ENCODE measurements at places on chromosomes 5 and 9.

GRCh38 chr9:68627104-68627503 lies 77.9 kb upstream of the PIP5K1B start:
- DNase-seq, result no peak

DNA sequence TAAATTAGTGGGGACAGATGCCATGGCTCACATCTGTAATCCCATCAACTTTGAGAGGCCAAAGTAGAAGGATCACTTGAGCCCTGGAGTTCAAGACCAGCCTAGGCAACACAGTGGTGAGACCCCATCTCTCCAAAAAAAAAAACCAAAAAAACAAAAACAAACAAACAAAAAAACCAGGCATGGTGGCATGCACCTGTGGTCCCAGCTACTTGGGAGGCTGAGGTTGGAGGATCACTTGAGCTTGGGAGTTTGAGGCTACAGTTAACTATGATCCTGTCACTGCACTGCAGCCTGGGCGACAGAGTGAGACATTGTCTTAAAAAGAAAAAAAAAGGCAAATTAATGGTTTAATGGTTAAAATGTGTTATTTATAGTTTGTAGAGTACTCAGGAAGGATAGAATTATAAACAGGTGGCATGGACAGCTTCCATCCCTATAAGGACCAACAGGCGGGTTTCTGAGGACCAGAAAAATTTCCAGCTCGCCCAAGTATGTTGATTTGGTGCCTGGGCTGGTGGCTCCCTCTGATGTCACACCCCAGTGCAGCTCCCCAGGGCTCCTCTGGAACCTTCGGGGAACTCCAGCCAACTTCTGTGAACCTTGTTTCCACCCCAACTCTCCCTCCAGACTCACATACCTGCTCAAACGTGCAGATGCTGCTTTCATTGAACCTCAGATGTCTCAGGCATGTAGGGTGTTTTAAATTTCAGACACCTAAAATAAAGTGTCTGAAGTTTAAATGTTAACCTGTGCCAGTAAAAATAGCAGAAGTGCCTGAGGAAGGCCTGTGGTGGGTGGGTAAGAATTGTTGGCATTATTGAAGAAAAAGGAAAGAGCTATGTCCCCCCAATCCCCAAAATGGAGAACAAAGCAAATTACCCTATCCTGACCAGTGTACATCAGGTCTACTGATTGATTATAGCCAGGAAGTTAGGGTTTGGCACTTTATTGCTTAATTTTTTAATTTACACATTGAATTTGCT lies 69.0 kb downstream of the TRIO start:
- DNase-seq, result peak; percentile 43

DNA sequence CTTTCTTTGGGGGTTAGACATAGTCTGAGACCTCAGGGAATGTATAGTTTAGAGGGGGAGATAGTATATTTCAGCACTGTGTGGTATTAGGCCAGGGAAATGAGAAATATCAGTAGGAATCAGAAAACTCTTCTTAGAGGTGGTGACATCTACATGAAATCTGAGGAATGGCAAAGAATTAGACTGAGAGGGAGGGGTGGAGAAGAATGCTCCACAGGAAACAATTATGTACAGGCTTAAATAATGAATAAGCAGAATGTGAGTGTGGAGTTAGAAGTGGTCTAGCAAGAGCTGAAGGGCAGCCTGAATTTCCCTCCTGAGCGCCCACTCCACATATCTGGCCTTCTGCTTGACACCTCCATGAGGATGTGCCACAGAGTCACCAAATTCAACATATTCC lies 3.6 kb upstream of the MACIR start:
- DNase-seq, result no peak

DNA sequence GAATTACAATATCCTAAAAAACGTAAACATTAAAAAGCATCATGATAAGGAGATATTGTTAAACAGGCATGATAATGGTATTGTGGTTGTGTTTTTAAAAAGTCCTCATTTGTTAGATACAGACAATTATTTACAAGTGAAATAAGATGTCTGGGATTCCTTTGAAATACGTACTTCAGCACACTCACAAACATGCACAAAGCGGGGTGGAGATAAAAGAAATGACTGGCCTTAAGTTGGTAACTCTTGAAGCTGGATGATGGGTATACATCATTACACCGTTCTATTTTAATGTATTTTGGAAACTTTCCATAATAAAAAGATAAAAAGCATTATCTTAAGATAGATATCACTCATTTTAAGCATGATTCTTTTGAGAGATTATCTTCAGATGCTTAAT lies 1.0 kb downstream of the FAM200C start:
- no peak for DNase-seq

DNA sequence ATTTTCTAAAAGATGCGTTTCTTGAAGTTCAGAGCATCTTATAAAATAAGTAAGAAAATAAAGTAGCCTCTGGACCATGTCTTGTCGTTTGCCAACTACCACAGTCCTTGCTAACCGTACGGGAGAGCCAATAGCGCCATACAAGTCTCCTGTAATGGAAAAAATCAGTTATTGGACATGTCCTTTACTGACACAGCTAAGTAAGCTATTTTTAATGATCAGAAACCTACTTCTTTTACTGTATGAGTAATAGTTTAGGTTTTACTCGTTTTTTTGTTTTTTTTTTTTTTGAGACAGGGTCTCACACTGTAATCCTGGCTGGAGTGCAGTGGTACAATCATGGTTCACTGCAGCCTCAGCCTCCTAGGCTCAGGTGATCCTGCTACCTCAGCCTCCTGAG lies 37.7 kb upstream of the RAPGEF6 start:
- DNase-seq, result no peak

DNA sequence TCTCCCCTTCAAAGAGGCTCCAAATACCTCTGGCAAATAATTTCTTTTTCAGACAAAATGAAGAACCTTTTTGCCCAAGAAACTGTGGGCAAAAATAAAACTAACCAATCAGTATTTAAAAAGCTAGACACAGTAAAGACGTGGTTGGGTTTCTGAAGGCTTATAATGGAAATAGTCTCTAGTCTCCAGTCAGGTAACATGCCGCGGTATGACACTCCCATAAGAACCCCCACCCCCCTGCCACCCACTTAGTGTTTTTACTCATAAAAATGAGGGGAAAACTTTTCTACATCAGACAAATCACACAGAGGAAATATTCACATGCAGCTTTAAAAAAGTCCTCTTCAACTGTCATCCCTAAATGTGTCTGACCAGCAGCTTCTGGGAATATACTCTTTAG lies 105.3 kb downstream of the THBS4 start:
- DNase-seq, result no peak

DNA sequence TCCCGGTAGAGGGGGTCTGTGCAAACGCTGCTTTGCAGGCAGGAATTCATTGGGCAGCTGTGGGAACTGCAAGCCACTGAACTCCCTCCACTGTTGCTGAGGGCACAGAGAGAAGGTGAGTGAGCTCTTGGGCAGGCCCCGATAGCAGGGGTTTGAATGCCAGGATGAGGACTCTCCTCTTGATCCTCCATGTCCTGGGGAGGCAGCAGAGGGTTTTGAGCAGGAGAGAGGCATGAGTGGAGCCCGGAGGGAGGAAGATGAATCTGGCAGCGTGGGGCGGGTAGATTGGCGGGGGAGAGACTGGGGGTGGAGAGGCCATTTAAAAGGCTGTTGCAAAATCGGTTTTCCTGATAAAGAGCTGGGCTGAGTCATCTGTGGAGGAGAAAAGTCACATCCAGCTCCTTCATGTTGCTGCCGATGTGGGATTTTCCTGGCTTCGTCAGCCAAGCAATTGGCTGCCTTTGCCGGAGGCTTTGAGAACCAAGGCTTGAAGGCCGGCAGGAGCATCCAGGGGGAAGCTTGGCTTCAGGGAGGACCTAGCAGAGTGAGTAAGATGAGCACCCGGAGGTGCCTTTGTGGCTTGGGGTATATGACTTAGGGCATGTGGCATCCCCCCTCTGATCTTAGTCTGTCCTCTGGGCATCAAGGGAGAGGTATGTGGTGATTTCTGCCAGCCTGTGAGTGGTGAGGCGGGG lies at the start of gene SYNPO:
SYNPO (plus strand) TSS at position 350 of the 695 bp plus-strand sequence. CDS start 7,616 bp downstream, outside the sequence.
- no peak for DNase-seq

DNA sequence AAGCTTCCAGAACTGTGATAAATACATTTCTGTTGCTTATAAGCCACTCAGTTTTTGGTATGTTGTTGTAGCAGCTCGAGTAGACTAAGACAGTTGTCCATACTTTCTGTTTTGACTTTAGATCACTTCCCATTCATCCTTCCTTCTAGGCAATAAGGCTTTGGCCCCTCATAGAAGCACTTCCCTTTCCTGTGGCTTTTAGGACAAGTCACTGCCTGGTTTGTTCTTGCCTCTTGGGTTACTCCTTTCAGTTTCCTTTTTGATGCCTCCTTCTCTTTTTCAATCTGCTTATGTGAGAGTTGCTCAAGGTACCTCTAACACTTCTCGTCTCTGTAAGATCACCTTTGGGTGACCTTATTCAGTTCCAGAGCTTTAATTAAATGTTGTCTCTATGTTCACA lies 72.4 kb upstream of the NTRK2 start:
- no peak for DNase-seq

DNA sequence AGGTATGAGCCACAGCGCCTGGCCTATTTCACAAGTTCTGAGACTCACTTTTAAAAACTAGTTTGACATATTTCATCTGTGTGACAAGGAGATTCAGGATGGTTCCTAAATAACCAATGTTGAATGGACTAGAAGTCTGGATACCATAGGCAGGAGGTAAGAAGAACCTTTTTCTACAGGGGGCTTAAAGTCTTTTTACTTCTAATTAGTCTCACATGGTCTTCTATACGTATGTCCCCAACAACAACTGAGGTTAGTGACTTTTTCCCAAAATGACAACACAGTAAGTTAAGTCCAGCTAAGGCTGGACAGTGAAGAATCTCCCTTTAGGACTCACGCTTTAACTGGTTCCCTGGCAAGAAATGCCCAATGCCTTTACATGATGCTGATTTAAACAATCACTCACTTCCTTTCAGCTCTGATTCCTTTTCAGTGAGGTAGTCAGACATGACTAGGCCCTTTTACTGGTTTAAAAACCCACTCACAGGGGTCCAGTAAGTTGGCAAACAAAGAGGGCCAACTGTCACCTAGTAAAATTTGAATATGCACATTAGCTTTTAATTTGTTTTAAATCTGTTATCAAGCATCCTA lies 12.1 kb upstream of the HAUS6 start:
- no peak for DNase-seq

DNA sequence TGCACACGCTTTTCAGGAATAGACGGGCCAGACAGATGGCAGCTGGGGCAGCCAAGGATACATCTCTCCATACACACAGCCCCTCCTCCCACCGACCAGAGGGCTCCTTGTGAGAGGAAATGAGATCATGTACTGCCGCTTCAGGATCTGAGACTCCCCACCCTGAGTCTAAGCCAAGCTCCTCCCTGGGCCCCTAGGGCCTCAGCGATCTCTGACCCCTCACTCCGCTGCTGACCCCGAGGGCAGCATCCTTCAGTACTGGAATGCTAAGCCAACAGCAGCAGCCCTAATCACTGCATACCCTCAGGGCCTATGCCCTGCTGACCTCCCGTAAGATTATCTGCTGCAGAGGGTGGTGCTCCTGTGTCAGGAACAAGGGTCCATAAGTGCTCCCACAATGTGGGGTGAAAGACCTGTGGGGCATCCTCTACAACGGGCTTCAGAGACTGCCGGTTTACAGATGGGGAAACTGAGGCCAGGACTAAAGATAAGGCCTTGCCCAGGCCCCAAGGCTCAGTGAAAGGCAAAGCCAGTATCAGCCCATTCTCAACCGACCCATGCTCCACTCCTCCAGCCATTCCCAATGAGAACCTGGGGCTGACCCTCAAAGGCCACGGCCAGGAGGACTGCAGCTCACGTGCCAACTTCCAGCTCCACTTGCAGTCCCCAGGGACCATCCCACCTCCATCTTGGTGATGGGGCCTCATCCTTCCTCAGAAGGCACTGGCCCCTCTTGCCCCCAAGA lies 37.5 kb downstream of the BICD2 start:
- no peak for DNase-seq

DNA sequence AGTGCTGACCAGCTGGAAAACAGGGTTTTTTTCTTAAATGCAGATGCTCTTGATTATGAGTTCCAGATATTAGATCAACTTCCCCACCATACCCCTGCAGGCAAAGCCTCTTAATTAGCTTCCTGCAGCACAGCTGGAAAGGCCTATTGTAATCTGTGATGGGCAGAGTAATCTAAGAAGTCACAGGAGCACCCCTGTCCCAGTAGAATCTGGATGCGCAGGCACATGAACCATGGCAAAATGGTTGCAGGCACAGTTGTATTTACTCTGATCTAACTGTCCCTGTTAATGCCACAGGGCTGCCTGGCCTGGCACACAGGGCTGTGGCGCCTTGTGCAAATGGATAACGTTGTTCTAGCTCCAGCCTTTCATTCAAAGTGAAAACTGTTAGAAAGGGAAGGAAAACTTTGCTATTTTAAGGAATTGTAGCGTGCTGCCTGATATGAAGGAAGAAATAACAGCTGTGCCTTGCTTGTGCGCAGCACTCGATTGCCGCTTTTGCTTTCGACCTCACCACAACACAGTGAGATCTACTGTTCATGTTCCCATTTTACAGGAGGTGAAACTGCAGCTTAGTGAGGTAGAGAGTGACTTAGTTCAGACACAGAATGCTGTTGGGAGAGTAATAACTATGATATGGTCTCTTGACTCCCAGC lies 2.3 kb downstream of the TGFBI start:
- DNase-seq, result no peak

DNA sequence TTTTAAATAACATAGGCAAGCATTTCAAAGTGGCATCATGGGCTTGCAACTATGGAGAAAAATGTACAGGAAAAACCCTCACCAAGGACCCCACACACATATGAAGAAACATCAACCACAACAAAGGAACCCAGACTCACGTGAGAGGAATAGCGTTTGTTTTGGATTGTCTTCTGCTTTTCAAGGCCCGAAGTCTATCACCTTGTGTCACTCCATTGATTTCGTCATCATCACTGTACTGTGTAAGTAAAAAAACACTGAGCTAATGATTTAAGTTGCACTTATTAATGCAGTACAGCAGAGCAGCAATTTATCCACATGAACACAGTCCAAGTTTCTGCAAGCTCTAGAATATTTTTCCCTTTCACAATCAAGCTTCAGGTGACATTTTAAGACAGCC lies 72.4 kb downstream of the HABP4 start:
- no peak for DNase-seq

GRCh38 chr5:2783223-2783622 lies 31.7 kb upstream of the IRX2 start:
- DNase-seq, result no peak

GRCh38 chr9:125549891-125550885 lies 156.8 kb downstream of the MAPKAP1 start:
- no peak for DNase-seq

GRCh38 chr5:81830596-81830995 lies 79.7 kb upstream of the SSBP2 start:
- no peak for DNase-seq

DNA sequence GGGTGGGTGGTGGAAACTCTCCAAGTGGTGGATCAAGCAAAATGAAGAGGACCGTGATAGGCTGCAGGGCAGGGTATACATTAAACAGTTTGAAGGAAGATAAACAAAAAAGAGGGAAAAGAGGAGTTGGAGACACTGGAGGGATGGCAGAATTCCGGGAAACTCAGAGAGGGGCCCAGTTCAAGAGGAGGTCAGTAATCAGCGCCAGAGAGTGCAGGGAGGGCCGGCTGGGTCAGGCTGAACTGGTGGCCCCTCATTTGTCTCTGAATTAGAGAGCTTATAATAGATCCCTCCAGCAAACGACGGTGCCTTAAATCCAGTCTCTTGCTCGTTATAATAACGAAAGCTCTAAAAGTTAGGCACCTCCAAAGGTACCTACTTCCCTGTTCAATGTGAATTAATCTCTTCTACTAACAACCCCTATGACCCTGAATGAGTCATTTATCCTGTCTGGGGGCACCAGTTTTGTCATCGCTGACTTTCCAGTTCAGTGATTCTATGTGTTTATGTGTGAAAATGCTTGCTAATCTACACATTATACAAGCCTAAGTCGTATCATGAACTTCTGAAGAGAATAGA lies 2.4 kb upstream of the ZSWIM6 start:
- DNase-seq, result peak; percentile 25

GRCh38 chr5:6747103-6747502 lies 33.9 kb downstream of the TENT4A start:
- no peak for DNase-seq

Data from CD4-positive, alpha-beta T cell treated with Interferon alpha-2 for 1 hour (primary cell).